Esophagus squamous epithelium (tissue), 5 donors: ENCODE measurements at places on chromosomes 13 and 19.
A peak's percentile ranks its signal among the peaks of the same experiment; 100 is the strongest.

DNA sequence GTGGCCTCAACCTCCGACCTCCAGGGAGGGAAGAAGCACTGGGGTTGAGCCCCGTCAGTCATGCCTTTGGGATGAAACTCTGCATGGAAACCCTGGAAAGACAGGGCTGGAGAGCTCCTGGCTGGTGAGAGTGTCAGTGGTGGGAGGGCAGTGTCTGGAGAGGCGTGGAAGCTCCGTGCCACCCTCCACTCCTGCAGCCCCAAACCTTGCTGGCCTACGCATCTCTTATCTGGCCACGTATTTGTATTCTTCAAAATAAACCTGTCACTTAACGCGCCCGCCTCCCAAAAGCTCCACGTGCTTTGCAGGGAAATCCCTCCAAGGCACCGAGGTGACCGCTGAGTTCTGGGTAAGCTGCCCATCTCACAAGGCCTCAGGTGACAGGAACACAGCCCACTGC is 84.3 kb downstream of the TEX29 start:
- no peak for DNase-seq

- no peak for DNase-seq
Measured at GRCh38 chr13:97484301-97484700, 50.3 kb downstream of the RAP2A start.

DNA sequence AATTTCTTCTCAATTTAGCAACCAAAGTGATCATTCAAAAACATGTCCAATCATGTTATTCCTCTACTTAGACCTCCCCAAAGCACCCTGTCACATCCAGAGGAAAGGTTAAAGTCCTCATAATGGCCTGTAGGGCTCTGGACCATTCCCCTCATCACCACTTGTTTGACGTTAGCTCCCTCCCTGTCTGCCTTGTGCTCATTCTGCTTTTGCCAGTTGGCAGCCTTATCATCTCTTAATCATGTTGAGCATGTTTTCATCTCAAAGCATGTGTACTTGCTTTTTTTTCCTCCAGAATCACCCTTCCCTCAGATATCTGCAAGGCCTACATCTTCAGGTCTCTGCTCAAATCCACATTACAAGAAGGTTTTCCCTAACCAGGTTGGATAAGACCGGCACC is 25.9 kb downstream of the UBAC2 start:
- DNase-seq: no peak

DNA sequence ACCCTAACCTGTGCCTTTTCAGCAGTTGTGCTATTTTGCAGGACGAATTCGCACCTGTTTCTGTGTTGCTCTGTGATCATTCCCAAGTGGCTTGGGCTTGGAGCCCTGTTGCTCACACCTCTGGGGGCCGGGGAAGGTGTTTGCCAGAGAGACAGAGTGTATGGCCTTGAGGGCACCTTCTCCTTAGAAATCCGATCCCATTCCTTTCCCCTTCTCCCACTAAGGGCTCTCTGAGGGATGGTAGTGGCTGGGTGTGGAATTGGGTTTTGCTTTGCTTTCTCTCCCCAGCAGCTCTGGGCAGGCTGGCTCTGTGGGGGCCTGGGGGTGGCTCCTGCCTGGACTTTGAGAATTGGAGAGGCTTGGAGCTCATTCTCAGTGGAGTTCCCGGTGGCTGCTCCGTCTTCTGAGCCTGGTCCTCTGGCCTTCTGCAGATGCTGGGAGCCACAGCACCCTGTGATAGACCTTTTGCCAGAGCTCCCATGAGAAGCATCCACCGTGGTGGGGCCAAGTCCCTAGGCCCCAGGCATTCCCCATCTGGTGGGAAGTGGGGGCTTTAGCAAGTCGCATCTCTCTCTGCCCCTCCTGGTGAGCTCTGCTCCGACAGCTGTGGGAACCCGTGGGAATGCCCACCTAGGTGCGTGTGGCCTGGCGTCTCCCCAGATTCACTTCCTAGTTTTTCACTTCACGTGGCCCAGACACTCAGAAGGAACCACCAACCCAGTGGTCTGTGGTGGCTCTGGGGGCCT is 26.1 kb downstream of the ATP11A start:
- no peak for DNase-seq

DNA sequence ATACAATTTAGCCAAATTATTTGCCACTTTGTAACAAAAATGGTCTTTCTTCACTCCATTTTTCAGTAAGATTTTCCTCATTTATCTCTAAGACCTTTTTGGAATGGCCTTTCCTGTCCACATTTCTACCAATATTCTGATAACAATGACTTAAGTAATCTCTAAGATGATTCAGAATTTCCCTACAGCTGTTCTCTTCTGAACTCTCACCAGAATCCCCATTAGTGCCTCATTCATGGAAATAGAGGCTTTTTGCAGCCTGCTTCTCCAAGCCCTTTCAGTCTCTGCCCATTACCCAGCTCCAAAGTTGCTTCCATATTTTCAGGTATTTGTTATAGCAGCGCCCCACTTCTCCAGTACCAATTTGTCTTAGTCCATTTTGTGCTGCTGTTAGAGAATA is 867.0 kb downstream of the GPC5 start:
- no peak for DNase-seq

- no peak for DNase-seq
Measured at GRCh38 chr13:77290342-77290741, 36.6 kb downstream of the MYCBP2 start.

DNA sequence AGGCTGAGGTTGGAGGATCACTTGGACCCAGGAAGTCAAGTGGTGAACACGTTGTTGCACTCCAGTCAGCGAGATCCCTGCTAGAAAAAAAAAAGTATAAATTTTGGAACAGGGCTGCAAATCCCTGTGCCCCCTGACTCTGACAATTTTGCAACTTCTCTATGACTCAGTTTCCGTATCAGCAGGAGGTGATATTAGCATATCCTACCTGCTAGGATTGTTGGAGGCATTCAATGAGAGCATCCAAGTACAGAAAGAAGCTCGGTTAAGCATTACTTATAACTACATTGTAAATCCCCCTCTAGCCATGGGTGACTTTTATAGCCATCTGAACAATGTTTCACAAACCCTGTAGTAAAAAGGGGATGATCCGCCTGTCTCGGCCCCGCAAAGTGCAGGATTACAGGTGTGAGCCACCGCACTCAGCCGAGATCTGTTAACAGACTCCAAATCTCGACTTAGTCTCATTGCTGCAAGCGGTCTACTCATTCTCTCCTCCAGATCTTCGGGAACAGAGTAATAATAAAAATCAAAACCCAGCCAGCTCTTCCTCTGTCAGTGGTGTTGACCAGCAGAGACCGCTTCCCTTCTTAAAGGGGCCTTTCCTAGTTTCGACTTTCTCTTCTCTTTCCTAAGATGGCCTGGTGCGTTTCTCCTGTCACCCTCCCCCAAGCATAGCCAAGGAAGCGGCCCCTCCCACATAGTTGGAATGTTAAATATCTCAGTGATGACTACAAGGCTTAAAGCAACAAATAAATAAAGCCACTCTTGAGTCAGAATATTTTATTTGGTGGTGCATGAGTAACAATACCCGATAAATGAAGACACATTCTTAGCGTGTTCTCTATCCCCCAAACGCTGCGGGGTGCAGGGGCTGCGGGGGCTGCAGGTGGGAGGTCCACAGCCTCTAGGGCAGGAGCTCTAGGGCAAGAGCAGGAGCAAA is 10.3 kb upstream of the BICRA start:
- DNase-seq: no peak

GRCh38 chr13:98927951-98928927 is 49.6 kb downstream of the DOCK9 start:
- no peak for DNase-seq

DNA sequence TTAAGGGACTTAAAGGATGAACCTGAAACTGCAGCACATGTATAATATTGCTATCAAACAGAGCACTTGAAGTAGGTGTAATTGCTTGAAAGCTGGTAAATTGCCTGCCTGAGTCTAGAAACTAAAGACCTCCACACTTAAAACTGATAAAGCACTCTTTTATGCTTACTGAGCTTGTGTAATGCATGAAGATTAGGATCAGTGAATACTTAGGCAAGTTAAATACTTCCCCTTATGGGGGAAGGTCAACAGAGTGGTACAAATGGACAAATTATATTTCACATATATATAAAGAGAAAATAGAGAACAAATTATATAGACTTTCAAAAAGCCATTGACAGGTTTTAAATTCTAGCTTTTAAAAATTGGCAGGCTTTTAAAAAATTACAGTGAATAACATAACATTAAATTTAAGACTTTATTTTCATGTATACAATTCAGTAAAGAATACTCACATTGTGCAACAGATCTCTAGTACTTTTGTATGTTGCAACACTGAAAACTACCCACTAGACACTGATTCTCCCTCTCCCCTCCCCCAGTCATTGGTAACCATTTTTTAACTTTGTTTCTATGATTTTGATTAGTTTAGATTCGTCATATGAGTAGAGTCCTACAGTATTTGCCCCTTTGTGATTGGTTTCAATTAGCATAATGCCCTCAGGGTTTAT is 23.9 kb downstream of the PIBF1 start:
- DNase-seq: no peak

DNA sequence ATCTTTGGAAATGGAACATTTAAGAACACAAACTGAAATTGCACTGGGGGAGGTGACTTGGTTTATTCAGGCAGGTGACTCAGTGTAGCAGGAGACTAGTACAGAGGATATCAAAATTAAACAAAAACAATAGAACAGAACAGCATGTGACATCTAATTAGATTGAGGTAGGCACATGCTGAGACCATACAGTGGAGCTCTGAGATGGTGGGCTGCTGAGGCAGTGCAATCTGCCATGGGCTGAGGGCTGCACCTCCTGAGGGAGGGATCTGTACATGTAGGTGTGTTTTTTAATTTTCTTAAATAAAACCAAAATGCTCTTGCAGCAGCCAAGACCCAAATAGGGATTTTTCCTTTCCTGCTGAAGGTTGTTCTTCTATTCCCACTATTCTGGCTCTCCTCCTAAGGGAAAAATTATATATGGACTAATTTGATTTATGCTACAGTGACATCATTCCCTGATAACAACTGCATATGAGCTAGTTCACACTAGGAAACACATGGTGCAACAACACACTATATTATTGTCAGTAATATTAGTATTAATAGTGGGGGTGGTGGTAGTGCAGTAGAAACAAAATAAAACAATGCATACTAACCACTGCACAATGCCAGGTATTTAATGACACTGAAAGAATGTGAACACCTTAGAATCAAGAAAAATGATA is 48.0 kb downstream of the LNX2 start:
- DNase-seq: no peak

GRCh38 chr13:39859898-39860297 is 204.4 kb downstream of the COG6 start:
- no peak for DNase-seq

GRCh38 chr19:6769006-6769619 is 1.9 kb upstream of the SH2D3A start:
- DNase-seq: no peak

GRCh38 chr19:6806488-6806887 is 34.0 kb downstream of the VAV1 start:
- DNase-seq: no peak

DNA sequence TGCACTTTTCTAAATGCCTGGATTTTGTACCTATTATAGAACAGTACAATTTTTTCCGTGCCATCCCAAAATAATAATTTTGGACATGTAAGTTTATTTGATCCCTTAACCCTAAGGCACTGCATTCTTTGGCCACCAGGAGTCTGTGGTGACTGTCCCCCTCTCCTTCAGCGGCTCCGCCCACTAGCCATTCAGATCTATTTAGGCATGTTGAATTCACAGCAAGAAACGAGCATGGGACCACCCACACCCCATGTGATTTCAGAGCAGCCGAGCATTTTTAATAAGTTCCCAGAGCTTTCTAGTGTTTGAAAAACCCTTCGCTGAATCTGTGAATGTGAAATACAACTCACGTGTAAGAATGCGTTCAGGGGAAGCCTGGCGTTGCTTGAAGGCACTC is 567.5 kb downstream of the MYO16 start:
- DNase-seq: no peak

DNA sequence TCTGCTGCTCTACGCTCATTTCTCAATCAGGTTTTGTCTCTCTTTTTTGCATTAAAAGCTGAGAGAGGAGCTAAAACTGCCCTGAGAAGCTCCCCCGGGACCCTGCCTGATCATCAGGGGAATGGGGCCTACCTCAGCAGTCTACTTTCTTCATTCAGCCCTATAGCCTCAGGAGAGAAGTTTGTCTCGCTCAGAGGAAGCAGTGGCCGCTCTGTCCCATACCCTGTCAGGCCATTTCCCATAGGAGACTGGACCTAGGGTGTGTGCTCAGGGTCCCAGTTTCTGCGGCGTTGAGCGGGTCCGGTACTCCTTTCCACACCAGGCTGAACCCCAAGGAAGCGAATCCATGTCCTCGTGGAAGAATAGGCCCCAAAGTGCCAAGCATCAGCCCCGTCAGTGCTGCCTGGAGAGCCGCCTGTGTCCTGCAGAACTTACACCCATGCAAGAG is 21.7 kb downstream of the UBE2L5 start:
- DNase-seq: no peak

- no peak for DNase-seq
Measured at GRCh38 chr13:45817833-45818232, 33.7 kb downstream of the SIAH3 start.

GRCh38 chr13:34863360-34864135 is 78.5 kb upstream of the NBEA start:
- DNase-seq: no peak

GRCh38 chr19:11338569-11339253 is 746 bp downstream of the RAB3D start:
- DNase-seq: no peak

DNA sequence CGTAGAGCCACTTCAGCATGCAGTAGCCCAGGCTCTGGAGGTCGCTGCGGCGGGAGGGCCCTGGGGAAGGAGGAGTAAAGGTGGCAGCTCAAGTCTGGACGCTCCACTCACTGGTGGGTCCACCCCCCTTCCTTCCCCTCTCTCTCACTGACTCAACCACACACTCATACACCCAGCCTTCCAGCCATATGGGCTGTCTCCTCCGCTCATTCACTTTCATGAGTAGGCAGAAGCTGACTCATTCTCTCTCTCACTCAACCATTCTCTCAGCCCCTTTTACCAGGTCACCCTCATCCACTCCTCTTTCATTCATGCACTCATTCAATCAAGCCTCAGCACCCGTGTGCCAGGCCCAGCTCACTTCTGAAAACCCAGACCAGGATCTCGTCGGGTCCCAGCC is 27.5 kb upstream of the SIGLEC11 start:
- DNase-seq: no peak

DNA sequence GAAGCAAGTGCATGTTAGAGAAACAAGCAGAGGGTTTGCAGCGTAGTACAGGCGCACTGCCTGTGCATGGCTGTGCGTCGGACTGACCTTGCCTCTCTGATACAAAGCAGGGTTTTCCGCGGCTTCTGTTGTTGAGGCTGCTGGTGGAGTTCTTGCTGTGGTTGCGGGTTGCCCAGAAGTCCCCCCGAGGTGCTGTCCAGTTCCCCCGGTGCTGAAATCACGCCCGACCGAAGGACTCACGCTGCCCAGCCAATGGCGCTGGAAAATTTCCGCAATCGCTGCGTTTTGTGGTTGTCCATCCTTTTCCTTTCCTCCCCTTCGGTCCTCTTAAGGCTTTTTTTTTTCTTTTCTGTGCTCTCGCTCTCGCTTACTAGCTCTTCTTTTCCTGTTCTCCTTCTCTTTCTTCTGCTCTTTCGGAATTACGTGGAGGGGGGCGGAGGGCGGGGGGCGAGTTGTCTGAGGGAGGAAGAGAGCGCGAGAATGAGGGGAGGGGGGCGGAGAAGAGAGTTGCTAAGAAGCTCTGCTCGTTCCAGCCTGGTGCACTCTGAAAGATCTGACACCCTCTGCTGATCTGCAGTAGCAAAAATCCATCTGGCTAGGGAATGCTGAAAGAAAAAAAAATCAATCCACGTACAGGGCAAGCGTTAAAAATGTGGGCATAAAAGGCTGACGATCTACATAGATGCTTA is at the start of gene SLITRK1:
Gene SLITRK1, minus strand, starts transcription at position 558 of the 689 bp plus-strand sequence. CDS start 967 bp downstream, outside the sequence.
- DNase-seq: no peak

GRCh38 chr19:947707-948539 is 22.1 kb downstream of the ARID3A start:
- DNase-seq: peak; percentile 54

- DNase-seq: no peak
Measured at GRCh38 chr19:28633319-28634018, 579.5 kb downstream of the UQCRFS1 start.
